ENCODE measurements at places on chromosomes 11 and 22.

DNA sequence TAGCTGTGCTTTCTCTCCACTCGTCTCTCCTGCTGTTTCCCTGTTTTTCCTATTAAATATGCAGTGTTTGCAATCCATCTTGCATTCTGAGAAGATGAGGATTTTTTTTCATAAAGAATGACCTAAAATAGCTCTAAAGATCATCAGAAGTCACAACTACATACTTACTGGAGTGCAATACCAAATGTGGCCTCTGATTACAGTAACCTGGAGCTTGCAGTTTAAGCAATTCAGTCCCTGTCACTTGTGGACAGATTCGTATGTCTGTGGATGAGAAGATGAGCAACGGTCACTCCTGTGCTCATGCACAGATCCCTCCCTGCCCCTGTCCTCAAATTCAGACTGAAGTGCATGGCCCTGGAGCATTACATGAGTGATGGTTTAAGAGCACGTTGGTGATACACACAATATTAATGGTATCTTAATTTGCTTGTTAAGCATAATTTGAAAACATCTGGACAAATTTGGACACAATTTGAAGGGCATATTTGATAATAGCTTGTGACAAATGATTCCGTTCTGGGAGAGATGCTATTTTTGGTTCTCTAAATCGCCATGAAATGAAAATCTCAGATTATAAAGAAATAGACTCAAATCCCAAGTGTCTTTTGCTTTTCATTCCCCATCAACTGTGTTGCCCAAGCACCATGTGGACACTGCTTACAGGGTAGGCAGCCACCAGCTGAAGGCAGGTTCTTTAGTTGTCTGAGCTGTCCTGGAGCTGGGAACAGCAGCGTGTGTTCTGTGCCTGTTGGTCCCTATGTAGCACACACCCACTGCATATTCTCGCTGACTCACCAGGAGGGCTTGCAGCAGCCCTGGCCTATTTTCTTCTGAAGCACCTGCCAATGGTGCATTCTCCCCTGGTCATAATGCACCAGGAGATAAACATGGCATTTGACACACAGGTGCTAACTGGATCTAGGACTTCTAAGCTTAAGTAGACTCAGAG is 32.6 kb upstream of the PRAME start:
- no peak for DNase-seq

GRCh38 chr11:57157624-57158023 is 24.1 kb upstream of the LRRC55 start:
- DNase-seq: no peak

GRCh38 chr22:44033694-44034093 is 9.6 kb downstream of the PARVB start:
- no peak for DNase-seq

DNA sequence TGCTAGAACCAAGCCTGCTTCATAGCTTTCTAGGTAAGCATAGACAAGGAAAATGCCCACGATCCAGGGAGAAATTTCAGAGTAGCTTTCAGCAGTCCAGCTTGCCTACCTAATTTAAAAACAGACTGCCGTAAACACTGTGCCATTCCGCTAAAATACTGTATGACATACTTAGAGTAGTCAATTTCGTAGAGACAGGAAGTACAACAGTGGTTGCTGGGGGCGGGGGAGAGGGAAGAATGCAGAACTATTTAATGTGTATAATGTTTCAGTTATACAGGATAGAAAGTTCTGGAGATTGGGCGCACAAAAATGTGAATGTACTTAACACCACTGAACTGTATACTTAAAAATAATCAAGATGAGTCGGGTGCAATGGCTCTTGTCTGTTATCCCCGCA is 56.7 kb downstream of the C11orf58 start:
- DNase-seq: no peak

DNA sequence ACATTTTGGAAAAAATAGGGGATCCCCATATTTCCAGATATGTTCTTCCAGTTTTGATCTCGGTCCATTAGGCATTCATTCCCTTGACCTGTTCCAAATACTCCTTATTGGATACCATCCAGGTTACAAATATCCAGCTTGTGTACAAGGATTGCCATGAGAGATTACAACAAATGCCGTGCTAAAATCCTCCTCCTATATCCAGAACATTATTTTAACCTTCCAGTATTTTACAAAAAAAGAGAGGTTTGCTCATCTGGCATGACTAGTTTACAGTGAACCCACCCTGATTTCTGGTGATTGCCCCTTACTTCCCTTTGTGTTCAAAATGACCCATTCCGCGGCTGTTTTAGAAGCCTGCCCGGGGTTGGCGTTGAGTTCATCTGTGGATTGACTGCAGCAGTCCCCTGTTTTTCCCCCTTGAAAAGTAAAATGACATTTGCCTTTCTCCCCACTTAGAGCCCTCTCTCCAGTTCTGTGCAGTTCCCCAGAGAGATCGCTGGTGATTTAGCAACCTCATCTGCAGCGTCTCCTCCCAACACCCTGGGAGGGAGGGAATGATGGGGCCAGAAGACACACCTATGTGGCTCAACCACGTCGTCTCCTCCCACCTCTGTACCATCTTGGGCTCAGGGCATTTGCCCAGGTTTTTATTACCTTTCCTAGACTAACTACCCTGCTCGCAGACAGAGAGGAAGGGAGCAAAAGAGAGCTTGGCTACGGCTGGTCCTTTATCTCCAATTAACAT is 73.6 kb downstream of the DSCAML1 start:
- no peak for DNase-seq

- no peak for DNase-seq
Measured at GRCh38 chr22:31584804-31585160, 77.2 kb downstream of the PISD start.

DNA sequence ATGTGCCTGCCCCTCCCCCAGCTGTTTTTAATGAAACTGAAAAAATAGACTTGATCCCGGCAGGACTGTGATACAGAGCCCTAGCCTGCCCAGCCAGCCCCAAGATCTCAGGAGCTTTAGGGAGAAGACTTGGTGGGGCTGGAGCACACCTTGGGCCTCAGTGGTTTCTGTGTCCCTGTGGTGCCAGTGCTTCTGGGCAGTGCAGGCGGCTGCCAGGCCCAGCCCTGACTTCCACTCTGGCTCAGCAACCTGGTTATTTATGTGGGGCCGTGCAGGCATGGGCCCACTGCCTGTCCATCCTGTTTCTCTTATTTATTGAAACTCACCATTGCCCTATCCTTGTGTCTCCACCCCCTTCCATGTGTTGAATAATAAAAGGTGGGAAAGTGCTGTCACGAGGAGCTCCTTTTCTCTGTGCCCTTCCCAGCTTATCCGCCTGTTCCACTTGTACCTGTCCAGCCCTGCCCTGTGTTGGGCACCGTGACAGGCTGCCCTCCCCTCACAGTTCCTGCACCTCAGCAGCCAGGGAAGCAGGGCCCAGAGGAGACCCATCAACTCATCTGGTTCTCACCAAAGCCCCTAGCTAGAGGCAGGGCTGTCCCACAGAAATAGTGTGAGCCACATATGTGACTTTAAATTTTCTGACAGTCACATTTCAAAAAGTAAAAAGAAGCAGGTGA is 20.2 kb downstream of the RELT start:
- no peak for DNase-seq

- no peak for DNase-seq
Measured at GRCh38 chr11:128061281-128061871, 526.0 kb downstream of the ETS1 start.

GRCh38 chr11:71442880-71443279 is 5.3 kb downstream of the DHCR7 start:
- DNase-seq: no peak

DNA sequence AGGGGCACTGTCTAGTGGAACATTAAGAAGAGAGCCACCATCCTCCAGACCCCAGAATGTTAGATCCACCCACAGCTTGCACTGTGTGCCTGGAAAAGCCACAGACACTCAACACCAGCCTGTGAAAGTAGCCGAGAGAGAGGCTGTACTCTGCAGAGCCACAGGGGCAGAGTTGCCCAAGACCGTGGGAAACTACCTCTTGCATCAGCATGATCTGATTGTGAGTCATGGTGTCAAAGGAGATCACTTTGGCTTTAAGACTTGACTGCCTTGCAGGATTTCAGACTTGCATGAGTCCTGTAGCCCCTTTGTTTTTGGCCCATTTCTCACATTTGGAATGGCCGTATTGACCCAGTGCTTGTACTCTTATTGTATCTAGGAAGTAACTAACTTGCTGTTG is 115.9 kb upstream of the CCDC179 start:
- DNase-seq: no peak

DNA sequence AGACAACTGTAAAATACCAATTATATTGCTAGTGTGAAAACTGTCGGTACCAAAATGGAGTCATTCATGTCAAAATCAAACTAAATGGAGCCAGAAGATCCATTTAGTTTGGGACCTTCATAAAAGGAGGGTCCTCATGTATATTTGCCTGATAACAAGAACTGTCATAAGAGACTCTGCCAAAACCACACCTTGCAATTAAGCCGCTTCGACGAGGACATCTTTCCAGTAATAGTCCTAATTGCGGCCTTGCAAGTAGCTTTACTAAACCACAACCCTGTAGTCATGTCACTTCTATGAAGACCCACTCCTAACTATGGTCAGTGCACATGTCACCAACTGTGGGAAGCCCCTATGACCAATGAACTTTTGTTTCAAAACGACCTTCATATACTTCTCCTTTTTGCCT is 9.4 kb downstream of the UBQLN3 start:
- DNase-seq: no peak

DNA sequence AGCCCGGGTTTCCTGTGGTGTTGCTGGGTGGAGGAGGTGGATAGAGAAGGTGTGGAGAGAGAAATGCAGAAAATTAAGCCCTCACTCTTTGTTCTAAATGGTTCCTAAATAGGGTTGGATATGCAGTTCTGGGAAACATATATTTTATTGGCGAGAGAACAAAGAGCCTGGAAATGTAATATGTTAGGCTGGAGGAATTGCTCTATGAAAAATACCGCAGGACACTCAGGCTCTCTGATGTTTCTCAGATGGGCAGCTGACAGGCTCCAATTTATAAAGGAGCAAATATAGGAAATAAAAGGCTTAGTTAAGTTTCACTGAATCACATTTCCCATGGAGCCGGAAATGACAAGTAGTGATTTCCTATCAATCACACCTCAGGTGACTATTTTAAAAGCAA is 428.0 kb downstream of the TMEM135 start:
- DNase-seq: no peak

DNA sequence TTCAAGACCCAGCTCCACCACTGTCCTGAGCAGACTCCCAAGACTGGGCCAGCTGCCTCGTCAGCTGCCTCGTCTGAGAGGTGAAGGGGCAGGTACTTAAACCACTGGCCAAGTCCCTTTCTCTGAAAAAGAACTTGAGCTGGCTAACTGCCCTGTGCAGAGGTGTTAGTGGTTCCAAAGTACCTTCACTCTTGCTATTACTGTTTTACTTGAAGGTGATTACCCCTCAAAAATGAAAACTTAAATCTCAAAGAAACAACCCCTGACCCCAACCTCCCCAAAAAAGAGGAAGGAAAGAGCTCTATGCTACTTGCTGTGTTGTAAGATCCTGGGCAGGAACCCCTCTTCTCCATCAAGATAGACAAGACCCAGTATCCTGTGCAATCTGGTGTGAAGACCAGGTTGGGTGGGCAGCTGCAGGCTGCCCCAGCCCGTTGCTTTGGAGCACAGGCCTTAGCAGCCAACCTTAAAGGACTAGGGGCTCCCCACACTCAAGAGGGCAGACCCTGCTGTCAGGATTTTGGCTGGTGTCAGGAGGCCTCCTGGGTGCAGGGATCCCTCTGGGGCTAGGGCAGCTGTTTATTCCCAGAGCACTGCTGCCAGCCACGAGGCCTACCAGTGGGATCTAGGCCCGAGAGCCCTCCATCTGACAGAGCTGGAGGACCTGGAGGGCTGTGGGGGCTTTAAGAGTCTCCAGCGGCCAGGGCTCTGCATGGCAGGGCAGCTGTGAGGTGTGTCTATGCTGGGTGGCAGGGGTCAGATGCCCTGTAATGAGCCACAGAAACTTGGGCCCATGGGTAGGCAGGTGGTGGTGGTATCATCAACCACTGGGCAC is 13.0 kb downstream of the GUCD1 start:
- no peak for DNase-seq

DNA sequence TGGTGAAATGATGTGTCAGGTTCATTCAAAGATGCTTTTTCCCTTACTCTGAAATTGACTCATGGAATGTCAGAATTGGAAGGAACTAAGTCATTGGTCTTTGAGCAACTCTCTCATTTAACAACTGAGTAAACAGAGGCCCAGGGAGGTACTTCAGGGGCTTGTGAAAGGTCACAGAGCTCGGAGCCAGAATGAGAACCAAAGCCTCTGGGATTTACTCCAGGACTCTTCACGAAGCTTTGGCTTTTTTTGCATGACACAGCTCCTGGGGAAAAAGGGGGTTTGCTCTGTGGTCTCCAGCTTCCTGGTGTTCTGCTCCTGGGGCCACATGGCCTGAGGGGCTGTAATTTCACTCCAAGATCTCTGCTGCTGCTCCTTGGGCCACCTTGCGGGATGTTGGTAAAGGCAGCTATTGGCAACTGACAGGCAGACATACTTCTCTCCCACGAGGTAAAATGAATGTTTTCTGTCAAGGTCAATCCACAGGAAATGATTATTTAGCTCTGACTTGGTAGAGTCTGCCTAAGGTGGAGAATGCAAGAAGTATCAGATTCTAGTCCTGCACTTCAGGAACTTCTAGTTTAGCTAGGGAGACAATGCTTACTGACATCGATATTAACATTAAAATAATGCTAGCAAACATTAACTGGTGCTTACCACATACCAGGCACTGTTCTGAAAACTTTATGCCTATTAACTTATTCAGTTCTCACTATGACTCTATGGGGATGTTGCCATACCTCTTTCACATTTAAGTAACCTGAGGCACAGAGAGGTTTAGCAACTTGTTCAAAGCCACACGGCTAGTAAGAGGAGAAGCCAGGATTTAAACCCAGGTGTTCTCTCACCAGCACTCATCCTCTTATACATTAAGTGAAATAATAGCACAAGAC is 16.1 kb downstream of the PKNOX2 start:
- no peak for DNase-seq

GRCh38 chr11:29051935-29052334 is 943.7 kb downstream of the METTL15 start:
- no peak for DNase-seq

DNA sequence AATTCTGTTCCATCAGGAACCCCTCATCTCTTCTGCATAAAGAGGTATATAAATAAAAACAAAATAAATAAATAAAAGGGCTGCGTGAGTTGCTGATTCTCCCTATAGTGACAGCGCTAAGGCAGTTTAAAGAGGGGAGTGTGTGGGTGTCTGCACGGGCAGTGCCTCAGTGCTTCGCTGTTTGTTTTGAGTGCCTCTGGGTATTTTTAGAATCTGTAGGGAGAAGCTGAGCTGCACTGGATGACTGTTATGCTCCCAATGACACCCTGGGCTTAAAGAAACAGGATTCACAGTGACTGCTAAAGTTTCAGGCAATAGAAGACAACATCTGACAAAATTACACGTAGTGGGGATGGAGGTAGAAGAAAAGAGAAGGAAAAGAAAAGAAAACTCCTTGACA is 38.8 kb downstream of the SLC1A2 start:
- DNase-seq: no peak

Data from D721Med (cell line).